ENCODE measurements at places on chromosomes 2 and 18.

DNA sequence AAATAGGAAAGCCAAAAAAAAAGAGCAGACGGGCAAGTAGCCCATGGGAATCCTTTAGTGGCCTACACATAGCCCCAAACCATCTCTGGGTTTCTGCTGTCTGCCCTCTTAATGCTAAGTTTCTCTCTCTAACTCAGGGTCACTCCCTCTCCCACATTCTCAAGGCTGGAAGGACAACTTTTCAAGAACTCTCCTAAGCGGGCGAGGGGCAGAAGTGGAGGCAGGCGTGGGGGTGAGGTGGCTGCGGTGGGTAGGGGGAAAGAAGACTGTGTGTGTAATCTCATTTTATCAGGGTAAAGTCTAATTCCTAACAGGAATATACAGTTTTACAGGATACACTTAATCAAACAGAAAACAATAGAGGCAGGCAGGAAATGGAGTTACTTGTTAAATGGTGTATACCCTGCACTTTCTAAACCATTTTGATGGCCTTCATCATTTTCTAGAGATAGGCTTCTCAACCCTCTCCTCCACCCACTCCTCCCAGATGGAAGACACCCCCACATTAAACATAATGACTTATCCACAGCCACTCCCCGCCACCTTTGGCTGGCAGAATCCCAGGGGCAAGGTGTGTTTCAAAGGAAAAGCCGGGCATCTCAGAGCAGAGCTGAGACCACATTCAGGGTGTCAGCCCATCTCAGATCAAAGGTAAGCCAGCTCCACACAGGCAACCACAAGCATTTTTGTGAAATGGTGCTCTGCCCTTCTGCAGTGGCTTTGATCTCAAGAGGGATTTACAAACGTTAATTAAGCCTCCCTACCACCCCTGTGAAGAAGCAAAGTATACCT lies 6.8 kb downstream of the SMAD7 start:
- no peak for DNase-seq

GRCh38 chr2:237686659-237687136 lies 59.3 kb downstream of the LRRFIP1 start:
- no peak for DNase-seq

GRCh38 chr2:11777886-11778415 lies 31.5 kb downstream of the LPIN1 start:
- no peak for DNase-seq

- DNase-seq, result no peak
These were observed 17.1 kb downstream of the NEMP2 start for GRCh38 chr2:190517468-190517867.

DNA sequence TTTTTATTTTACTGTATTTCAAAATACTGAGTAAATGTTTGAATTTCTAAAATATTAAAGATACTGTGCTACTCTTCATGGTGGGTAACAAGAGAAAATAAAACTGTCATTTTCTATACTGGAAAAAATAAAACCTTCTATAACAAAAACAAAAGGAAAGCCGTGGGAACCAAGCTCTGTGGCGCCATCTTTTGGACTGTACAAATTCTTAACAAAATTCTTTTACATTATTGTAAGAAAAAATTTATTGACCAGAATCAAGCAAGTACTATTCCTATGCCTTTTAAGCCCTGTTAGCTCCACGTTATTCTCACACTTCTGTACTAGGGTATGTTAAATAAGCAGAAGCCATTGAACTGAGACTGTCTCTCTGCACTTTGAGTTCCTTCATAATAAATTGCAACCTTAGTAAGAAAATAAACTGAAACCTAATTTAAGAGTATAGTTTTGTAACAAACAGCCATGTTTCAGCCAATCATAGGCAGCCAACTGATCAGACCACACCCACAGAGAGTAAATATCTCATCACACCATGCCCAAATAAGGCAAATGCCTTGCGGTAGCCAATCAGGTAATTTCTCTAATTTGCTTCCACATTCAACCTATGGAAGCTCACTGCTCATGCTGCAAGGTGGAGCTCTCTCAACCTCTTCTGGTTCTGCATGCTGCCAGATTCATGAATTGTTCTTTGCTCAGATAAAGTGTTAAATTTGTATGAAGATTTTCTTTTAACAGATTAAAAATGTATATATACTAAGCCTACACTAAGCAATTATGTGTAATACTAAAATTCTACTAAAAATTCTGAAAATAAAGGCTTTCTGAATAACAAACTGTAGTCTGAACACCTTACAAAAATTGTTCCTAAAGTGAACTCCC lies 42.2 kb downstream of the HIBCH start:
- DNase-seq, result no peak

- no peak for DNase-seq
These were observed 180.9 kb downstream of the FIGN start for GRCh38 chr2:163554864-163555263.

GRCh38 chr2:105857076-105857740 lies 112.5 kb downstream of the NCK2 start:
- peak; percentile 35 for DNase-seq

- DNase-seq, result no peak
These were observed 238.3 kb upstream of the RASGRP3 start for GRCh38 chr2:33238111-33238510.

Data from T-helper 17 cell (primary cell).